Stimulated activated CD8-positive, alpha-beta memory T cell treated with anti-CD3 and anti-CD28 coated beads, Interleukin-15, amount 100 ng/mL, for 4 hours (primary cell): ENCODE measurements at places on chromosomes 2 and 18.
A peak's percentile ranks its signal among the peaks of the same experiment; 100 is the strongest.

GRCh38 chr2:28717339-28717758, 34.3 kb upstream of the PPP1CB start:
- DNase-seq: no peak

- no peak for DNase-seq
Observed at GRCh38 chr2:239824866-239825704, 200.1 kb downstream of the NDUFA10 start.

DNA sequence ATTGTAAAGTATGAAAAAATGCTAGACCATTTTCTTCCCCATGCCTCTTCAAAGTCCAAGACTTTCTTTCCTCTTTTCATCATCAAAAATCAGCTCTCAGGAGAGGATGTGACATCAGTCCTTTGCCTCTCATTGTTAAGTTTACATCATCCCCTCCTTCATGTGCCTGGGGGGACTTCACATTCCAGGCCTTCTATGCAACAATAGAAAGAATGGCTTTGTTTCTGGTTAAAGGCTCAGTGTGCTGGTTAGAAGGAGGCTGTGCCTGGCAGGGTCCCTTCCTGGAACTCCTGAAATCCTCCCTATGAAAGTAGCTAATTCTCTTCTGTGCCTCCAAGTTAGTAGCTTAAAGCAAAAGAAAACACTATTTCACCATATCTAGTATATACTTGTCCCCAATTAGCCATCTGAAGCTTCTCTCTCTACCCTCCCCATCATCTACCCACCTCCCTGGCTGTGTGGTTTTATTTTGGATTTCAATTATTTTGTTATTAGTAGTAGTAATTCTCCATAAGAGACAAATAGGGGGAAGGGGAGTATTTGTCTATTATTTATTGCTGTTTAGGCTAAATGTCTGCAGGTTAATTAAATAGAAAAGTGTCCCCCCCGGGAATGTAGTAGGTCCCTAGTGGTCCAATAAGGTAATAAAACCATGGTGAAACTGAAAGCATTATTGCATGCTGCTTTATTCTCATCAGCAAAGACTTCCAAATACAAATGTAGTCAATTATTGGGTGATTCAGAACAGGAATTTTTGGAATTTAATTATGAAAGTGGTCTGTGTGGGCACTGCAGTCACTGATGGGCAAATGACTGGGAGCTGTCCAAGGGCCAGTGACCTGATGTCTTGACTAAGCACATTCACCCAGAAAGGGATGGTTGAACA, 69.0 kb downstream of the CPO start:
- no peak for DNase-seq

GRCh38 chr2:60053791-60054190, 499.7 kb downstream of the BCL11A start:
- DNase-seq: no peak

- DNase-seq: no peak
Observed at GRCh38 chr18:73986711-73987110, 160.9 kb downstream of the FBXO15 start.

DNA sequence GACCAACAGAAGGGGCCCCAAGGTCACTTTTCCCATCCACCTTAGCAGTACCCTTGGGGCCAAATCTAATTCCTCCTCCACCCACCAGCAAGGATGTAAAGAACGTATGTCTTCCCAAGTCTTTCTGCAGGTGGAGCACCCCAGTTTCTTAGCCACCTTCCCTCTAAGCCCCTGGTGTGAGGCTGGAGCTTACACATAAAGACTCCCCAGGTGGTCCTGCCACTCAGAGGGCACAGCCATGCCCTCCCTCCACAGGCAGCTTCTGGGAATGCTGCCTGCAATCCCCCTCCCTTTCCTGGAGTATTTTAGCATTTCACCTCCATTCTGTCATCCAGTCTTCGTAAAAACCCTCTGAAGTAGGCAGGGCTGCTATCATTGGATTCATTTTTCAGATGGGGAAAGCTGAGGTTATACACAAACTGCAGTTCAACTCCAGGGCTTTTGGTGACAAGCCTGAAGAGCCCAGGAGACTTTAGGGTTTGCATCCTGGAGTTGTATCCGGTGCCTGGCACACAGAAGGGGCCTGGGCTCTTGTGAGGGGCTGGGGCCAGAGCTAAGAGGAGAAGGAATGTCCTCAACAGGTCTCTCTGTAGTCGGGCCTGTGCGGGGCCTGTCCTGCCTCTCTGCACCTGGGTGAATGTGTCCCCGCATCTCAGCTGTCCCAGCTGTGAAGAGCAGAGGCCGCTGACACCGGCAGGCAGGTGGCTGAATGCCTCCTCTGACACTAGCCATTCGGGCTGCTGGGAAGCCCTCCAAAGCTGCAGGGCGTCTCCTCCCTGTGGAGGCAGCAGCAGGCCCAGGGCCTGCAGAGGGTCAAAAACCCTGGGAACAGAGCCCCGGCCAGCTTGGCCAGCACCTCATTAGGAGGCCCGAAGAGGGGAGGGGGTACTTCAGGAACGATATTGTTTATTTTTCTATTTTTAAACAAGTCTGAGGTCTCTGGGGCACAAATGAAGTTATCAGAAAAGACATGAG, 27.6 kb downstream of the CIB4 start:
- no peak for DNase-seq

- DNase-seq: peak; percentile 42
Observed at GRCh38 chr2:127025359-127026166, 81.4 kb downstream of the BIN1 start.

GRCh38 chr2:241637795-241638660, 535 bp downstream of the ATG4B start:
- no peak for DNase-seq

GRCh38 chr18:24683925-24684324, 223.5 kb downstream of the HRH4 start:
- no peak for DNase-seq
